ENCODE measurements at places on chromosomes 5 and 9. TPM values are rescaled to one million over a fixed set of nuclear protein-coding genes. Genes with fewer than 3 reads are reported as not detected.

Gene OLFM1
- 0.39 TPM for total RNA-seq

Gene CSNK1G3
- total RNA-seq, result 40.8 TPM

DNA sequence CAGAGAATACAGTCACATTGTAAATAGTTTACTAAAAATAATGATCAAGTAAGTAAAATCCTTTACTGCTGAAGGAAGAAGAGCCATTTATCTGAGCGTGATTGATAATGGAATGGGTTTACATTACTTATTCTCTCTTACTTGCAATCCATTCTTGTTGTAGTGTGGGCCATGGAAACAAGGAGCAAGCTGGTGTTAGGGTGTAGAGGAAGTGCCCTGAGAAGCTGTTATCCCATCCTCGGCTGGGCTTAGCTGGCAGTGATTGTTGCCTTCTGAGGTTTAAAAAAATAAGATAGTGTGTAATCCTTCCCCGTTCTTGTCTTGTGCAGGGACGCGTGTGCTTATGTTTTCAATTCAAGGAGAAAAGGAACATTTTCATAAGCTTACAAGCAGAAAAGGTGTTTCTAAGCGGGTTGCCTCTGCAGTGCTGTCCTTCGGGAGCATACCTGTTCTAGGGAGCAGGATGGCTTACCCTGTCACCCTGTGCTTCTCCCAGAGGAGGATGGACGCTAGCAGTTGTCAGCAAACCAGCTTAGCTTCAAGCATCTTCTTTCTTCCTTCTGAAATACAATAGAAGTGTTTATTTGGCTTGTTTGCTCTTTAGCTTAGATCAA is 188.3 kb downstream of the ARHGEF28 start:
- DNase-seq, result no peak

DNA sequence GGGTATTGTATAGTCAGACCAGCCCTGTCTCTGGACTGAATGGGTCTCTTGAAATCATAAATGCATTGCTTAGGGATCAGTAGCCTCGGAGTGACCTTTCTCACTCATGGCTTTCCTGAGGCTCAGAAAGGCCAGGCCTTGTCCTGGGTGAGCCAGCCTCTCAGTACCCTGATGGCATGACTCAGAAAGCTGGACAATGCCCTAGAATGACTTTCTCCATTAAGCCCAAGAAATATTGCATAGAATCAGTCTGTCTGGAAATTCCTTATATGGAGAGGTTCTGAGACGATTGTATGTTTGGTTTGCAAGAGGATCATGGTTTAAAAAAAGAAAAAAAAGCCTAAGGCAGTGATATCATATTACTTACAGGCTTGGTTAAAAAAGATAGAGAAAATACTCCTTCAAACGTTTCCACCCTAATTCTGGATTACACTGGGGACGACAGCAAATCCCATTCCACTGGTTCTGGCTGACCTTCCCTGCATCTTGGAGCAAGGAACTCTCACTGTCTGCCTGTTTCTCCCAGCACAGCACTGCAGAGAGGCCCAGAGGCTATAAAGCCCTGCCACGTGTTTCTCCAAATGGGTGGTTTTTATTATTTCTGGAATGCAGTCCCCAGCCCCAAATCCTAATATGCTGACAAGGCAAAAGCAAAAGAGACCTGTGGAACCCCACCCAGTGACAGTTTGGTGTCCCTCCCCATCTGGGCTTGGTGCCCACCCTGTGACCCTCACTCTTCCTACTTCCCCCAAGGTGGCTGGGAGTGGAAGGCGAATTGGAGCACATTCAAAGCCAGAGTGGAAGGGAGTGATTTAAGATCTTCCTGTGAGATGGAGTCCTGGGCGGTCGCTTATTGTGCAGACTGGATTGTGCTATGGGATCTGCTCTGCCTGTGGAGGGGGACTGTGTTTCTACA is 34.4 kb downstream of the MAP1B start:
- DNase-seq, result no peak

GRCh38 chr5:11191673-11192072 is 430.6 kb upstream of the DAP start:
- no peak for DNase-seq

Gene SPINK7
- not detected for total RNA-seq
